C1 segment of cervical spinal cord (tissue), 14 donors: ENCODE measurements at places on chromosomes 16 and 17.

- DNase-seq, result no peak
These were observed 17.5 kb downstream of the TMEM132E start for GRCh38 chr17:34596920-34597319.

- DNase-seq, result peak; percentile 27
These were observed 837 bp upstream of the PRDM7 start for GRCh38 chr16:90077757-90078578.

DNA sequence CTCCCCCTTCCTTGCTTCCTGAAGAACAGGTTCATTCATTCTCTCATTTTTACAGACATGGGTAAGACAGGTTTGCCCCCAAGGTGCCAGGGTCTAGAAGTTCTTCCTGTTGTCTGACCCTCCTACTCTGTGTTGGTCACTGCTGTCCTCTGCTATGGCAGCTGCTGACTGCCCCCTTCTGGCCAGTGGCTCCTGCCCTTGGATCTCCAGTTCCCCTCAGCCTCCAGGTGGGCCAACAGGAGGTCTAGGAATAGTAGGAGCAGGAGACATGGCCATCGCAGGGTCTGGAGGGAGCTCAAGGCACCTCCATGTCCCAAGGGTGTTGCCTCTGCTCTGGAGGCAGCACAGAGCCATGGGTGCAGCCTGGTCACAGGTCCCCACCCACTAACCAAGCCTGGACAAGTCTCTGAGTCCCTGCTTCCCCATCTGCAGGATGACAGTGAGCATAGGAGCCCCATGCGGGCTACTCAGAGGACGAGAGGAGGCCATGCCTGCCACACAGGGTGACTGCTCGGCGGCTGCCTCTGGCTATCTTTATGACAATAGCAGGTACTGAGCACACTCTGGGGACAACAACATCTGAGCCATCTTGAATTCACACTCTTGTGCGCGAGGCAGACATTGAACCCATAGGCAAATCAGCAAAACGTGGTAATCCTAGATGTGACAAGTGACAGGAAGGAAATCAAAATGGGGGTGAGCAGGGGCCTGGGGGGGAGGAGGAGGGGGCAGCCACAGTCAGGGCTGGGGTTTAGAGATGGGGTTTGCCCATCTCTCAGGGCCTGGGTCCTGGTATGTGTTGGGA is 27.0 kb upstream of the NXPH3 start:
- peak; percentile 1 for DNase-seq

DNA sequence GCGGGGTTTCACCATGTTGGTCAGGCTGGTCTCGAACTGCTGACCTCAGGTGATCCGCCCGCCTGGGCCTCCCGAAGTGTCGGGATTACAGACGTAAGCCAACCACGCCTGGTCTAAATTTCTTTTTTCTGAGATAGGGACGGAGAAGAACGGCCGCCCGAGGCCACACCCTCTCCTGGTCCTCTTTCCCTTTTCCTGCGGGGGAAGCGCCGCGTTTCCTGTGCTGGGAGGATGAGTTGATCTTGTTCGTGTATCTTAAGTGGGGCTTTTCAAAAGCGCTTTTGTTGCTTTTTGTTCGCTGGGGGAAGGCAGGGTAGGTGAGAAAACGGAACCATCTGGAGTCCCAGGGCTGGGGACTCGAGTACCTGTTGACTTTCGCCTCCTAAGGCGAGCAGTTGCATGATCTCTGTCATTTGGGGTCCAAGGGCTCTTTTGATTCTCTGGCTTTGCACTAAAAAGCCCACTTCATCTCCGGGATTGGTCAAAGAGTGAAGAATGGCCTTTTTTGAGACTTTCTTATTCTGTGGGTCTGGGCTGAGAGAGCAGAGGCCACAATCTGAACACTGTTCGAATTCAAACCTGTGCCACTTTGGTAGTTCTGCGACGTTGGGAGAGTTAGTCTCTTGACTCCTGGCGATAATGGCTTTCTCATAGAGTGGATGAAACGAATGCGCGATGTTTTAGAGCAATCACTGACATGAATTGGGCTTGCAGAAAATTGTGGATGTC is 1.3 kb downstream of the FUS start:
- DNase-seq, result no peak

DNA sequence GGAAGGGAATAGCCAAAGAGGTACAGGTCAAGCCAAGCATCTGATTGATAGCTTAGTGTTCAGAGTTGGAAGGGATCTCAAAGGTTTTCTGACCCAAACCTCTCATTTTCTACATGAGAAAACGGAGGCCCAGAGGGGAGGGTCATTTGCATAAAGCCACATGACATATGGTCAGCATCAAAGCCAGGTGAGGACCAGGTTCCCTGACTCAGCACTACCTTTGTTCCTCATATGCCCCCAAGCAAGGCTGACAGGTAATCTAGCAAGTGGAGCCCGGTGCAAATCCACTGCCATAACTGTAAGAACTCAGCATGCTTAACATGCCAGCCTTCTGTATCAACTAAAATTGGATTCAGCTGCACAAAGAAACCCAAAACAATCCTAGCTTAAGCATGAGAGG is 28.2 kb upstream of the CCL1 start:
- no peak for DNase-seq

DNA sequence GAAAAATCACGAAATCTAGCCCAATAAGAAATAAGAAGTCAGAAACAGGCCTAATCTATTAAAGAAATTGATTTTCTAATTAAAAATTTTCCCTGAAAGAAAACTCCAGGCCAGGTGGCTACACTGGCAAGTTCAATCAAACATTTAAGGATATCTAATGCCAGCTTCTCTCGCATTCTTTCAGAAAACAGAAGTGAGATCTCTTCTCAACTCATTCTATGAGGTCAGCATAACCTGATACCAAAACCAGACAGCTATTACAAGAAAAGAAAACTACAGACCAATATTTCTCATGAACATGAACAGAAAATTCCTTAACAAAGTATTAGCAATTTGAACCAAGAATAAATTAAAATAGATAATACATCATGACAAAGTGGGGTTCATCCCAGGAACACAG is 52.4 kb downstream of the AXIN2 start:
- no peak for DNase-seq

- no peak for DNase-seq
These were observed 36.9 kb downstream of the ERN1 start for GRCh38 chr17:64092952-64093451.

GRCh38 chr17:36495076-36495578 is 8.6 kb downstream of the ZNHIT3 start:
- no peak for DNase-seq

DNA sequence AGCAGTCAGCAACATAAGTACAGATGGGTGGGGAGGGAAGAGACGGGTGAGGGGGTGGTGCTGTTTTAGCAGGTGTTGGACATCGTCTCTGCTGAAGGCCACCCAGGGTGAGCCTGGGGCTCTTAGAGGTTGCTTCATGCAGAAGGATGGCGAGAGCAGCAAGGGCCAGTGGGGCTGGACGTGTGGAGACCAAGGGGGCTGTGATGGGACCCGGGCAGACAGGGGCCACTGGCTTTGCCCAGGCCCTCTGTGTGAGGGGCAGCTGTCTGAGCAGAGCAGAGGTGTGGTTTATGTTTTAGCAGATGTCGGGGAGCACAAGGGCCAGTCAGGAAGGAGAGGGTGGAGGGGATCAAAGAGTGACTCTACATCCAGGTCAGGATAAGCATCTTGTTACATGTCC is 4.8 kb downstream of the NARF start:
- DNase-seq, result no peak

- no peak for DNase-seq
These were observed 100.0 kb upstream of the ZNF469 start for GRCh38 chr16:88282564-88283395.

DNA sequence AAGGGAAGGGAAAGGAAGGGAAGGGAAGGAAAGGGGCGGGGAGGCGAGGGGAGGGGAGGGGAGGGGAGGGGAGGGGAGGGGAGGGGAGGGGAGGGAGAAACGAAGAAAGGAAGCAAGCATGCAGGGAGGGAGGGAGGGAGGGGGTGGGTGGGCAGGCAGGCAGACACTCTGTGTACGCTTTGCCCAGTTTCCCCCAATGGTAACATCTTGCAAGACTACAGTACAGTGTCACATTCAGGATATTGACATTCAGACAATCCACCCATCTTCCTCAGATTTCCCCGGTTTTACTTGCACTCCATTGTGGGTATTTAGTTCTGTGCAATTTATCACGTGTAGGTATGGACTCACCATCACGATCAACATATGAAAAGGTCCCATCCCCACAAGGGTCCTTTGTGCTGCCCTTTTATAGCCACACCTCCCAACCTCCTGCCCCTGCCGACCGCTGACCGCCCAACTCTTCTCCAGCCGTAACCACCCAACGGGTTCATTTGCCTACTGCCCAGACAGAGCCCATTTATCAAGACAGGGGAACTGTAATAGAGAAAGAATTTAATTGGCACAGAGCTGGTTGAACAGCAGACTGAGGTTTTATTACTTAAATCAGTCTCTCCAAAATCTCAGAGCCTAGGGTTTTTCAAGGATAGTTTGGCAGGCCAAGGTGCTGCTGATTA is 91.4 kb upstream of the FA2H start:
- DNase-seq, result no peak

DNA sequence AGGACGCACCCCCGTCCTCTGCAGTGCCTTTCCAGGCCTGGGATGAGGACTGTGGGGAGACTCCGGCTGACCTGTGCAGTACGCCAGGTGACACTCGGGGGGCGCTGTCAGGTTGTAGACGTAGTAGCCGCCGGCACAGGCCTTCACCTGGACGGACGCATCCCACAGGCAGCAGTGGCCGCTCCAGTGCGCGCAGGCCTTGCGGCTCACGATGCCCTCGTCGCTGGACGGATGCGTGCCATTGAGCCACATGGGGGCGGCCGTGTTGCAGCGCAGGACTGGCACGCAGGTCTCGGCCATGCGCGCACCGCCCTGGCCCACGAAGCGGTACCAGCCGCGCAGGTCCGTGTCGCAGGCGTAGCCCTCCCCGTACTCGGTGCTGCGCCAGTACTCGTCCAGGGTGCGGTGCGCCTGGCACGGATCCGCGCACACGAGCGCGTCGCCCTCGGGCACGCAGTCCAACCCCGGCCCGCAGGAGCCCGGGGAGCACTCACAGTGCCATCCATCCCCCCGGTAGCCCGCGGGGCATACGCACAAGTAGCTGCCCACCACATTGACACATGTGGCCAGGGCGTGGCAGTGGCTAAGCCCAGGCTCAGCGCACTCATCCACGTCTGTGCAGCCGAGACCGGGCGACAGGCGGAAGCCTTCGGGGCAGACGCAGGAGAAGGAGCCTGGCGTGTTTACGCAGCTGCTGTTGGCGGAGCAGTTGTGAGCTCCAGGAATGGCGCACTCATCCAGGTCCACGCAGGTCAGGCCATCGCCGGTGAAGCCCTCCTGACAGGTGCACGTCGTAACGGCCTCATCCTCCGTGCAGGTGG is 3.9 kb downstream of the UMOD start:
- DNase-seq, result no peak

GRCh38 chr17:57016764-57017116 is 38.8 kb downstream of the SCPEP1 start:
- no peak for DNase-seq

DNA sequence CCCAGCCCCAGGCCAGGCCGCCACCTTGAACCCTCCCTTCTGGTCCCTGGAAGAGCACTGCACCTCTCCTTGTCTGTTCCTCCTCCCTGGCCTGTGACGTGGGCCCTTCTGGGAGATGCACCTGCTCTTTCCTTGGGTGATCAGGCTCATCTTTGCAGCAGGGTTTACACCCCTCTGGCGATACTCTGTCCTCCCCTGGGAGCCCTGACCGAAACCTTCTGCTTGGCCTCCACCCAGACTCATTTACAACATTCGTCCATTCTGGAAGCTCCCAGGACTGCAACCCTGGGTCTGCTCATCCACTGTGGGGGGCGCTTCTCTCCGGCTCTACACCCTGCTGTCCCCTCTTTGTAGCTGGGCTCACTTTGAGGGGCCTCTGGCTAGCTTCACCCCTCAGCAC is 73.3 kb downstream of the PGS1 start:
- DNase-seq, result no peak
